CD4-positive, alpha-beta T cell treated with Interleukin-4 for 1 hour (primary cell): ENCODE measurements at places on chromosomes 1 and 21.

DNA sequence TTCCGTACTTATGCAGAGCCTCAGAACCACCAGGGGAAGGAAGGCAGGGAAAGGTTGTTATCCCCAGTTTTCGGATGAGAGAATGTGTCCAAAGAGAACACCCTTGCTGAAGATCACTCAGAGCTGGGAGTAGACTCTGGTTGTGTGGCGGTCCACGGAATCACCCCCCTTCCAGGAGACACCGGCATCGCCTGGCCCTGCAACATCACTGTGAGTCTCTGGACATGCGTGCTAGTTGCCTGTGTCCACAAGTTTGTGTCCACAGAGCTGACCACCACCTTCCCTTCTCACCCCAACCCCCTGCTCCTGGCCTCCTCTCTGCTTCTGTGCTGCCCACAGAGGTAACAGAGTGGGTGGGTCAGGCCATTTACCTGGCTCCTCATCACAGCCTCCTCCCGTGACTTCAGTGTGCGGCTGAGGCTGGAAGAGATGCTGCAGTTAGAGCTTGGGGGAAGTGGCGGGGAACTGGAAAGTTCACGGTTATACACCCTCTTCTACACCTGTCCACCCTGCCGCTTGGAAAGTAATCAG is 7.3 kb downstream of the MYBPH start:
- no peak for DNase-seq

DNA sequence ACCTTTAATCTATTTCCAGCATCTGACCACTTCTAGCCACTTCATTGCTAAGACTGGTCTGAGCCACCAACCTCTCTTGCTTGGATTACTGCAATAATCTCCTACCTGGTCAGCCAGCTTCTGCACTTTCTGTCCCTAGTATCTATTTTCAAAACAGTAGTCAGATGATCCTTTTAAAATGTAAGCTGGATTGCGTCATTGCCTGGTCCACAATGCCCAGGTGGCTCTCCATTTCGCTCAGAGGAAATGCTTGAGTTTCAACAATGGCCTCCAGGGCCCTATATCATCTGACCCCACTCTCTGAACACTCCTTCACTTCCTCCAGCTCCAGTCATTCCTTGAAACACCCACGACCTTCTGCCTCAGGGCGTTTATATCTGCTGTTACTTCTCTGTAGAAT is 2.3 kb downstream of the FYB2 start:
- DNase-seq, result no peak

GRCh38 chr1:236835491-236835890 is 40.4 kb downstream of the MTR start:
- DNase-seq, result no peak

GRCh38 chr1:47477595-47478080 is 39.8 kb downstream of the FOXD2 start:
- no peak for DNase-seq

DNA sequence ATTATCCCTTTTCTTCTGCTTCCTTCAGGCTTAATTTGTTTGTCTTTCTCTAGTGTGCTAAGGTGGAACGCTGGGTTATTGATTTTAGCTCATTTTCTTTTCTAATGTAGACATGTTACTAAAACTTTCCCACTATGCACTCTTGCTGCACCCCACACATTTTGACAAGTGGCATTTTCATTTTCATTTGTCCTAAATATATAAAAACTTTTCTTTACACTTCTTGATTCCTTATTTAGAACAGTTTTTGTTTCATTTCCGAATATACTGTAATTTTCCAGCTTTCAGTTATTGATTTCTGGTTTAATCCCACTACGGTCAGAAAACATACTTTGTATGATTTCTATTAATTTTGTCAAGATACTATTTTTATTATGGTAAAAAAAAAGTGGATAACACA is 25.3 kb downstream of the SH3BP5L start:
- no peak for DNase-seq

DNA sequence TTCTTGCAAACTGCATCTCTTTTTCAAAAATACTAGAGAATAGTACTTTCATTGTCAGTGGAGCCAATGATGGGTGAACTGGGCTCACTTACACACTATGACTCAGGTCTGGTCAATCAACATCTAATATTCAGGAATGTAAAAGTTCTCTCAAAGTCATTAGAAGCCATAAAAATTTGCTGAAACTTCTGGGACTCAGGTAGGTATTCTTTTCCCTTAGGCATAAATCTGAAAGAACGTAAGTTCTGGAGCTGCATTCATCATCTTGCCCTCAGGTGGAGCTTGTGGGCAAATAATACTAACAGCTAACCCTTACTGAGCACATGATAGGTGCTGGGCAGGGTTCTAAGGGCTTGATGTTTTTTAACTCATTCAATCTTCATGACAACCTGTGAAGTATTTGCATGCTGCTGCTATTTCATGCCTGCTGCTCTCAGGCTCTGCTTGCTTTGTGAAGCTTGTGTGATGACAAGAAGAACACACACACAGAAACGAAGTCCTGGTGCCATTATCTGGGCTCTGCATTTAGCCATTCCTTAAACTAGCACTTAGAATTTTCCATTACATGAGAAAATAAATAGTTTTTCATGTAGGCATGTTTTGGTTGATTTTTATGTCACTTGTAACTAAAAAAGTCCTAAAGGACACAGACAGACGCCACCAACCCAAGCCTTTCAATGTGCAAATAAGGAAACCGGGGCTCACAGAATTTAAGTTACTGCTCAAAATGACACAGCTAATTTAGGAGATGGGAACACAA is 394.2 kb upstream of the LYPLAL1 start:
- DNase-seq, result no peak

DNA sequence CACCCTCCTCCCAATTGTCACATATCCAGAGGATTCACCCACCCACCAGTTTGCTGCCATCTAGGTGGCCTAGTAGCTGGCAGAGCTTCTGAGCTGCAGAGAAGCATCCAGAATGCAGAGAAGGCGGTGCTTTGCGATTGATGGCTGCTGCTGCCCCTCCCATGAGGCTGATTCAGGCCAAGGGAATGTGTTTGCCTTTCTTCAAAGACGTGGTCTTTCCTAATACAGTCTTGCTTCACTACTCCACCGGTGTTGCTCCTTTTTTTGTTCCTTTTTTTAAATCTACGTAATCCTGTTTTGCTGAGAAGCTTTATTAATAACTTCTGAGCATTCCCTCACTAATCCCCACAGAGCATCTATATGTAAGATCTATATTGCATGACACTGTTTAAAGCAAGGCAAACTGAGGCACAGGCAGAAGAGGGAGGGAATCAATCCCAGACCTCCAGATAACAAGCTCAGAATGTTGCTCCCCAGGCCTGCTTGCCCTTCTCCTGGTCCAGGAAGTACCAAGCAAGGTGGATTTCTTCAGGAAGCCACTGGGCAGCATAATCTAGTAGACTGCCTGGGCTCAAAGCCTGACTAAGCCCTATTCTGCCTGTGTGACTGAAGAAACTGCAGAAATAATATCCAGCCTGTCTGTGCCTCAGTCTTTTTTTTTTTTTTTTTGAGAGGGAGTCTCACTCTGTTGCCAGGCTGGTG is 275.5 kb upstream of the FMN2 start:
- no peak for DNase-seq

DNA sequence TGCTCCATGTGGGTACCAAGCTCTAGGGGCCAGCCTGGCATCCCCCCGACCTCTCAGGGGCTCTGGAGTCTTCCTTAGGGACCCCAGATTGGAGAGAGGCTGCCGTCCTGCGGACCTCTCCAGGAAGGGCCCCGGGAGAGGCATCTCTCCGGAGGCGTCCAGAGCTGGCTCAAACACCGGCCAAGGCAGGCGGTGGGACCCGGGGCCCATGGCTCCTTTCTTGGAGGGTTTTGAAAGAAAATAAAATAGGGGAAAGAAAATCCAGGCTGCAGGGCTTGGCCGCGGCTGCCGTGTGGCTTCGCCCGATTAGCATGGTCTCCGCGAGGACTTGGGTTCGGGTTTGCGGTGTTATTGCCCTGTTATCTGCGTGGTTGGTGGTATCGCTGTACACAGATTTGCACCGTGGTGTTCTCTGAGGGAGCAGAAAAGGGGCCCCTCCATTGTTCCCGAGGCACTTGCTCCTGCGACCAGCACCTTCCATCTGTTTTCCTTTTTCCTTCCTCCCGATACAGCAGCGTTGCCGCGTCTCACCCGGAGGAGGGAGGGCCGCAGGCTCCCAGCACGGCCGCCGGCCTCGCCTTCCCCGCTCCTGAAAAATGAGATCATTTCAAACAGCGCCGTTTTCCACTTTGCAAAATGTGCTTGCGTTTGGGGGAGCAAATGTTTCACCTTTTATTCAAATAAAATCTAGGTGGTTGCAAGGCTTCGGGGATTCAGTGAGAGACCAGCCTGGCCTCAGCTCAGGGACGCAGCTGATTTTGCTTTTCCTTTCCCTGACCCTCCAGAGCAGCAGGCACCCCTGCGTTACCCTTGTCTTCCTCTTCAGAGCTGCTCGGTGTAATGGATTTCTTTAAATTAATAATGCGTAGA is 86.3 kb downstream of the PRDM16 start:
- DNase-seq, result no peak

DNA sequence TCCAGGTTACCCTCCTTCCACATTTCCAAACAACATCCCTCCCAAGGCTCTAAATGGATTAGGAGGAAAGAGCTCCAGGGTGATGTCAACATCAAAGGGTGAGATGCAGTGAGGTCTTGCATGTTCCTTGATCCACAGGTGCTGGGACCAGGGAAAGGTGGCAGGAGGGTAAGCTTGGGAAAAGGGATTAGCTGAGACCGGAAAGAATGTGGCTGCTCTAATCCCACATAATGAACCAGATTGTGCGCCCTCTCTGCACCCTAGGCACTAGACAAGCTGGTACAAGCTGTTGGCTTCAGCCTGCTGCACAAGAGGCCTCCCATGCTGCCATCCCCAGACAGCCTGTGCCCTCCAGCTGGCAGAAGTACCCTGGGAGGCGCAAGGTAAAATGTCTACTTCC is 34.9 kb downstream of the PLXNA2 start:
- DNase-seq, result no peak

DNA sequence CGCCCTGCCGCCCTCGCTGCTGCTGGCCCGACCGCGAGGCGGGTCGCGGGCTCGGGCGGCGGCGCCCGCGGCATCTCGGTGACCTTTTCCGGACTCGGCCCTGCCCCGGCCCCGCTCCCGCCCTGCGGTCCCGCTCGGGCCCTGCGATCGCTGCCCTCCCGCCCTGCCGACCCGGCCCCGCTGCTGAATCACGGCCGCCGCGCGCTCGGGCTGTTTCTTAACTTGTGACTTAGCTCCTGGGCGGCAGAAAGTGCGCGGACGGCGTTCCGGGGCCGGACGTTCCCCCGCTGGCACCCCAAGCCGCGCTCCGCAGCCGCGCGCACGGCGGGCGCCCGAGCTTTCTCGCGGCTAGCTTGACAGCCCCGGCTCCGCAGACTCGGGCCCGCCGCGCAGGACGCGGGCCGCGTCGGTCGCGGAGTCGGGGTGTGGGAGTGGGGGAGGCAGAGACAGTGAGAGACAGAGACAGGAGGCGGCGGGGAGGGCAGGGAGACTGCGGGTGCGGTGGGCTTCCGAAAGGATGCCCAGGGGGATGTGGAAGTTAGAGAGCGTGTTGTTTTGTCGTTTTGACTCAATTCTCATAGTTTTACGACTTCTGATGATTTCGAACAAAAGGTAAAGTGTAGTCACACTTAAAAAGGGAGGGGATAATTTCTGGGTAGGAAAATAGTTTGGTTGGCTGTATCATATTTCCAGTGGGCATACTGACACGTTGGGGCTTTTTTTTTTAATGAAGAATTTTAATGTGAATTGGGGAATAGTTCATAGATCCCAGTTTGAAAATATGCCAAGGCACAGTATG is 49.8 kb downstream of the PRDM2 start:
- DNase-seq, result no peak

DNA sequence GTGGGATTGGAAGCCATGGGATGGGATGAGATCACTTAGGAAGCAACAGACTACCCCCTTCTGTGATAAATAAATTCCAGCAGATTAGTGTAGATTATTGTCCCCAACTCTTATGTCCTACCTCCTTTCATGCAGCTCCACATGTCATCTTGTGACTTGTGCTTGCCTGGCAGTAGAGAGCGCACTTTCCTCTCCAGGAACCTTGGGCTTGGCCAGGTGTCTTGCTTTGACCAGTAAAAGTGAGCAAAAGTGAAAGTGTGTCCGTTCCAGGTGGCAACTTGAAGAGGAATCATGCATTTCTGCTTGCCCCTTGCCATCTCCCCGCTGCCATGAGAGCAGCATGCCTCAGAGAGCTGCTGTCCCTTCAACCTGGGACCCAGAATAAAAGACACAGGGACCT is 122.9 kb upstream of the ERG start:
- DNase-seq, result no peak

DNA sequence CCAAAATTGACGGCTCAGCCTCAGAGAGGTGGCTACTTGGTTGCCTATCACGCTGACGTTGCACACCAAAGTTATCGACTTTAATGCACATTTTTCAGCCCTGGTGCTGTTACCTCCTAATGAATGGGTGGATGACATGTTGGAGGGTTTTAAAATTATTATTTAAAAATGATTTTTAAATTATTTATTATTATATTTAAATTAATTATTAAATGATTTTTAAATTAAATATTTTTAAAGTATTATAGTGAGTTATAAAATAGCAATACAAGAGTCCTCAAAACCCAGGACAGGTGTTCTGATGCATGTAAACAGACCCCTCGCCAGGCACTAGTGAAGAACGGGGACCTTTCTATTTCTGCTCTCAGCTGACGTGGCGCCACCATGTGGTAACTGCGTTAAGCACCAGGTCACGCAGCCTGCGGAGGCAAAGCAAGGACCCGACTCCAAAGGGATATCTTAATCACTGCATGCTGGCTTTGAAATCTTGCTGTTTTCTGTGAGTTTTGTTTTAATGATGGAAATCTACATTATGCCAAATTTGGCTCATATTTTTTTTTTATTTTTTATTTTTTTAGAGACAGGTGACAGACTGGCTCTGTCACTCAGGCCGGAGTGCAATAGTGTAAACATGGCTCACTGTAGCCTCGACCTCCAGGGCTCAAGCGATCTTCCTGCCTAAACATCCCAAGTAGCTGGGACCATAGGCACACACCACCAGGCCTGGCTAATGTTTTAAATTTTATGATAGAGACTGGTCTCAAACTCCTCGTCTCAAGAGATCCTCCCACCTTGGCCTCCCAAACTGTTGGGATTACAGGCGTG is 22.6 kb downstream of the CASP9 start:
- peak; percentile 49 for DNase-seq

DNA sequence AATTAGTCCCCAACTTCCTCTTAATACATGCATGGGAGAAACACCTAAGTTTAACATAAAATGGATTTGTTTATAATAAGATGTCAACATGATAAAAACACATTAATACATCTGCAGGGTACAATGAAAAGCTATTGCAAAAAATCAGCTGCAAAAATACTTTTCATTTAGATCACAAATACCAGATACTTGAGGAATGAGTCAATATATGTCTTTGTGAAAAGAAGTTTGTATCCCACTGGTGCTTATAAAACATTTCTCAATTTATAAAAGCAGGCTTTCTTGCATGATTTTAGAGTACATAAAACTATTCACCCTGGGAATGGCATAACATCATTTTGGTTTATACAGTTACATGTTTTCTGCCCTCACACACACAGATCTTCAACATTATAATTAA is 18.6 kb upstream of the PRKAA2 start:
- DNase-seq, result no peak

DNA sequence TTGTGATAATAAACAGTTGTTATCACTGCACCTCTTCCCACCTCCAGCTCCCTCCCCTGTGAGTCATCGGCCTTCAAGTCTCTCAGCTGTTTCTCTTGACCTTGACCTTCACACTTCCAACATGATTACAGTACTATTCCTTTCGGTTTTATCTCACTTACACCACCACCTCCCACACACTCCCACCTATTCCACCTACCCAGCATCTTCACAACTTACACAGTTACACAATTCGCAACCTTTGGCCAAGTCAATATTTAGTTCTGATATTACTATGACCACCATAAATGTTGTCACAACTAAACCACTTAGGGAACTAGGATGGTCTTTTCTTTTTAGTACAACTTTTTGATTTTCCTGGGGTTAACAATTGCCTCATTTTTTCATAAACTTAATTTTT is 60.2 kb downstream of the RIPK4 start:
- DNase-seq, result no peak
